ENCODE measurements at places on chromosomes 11 and 22.

DNA sequence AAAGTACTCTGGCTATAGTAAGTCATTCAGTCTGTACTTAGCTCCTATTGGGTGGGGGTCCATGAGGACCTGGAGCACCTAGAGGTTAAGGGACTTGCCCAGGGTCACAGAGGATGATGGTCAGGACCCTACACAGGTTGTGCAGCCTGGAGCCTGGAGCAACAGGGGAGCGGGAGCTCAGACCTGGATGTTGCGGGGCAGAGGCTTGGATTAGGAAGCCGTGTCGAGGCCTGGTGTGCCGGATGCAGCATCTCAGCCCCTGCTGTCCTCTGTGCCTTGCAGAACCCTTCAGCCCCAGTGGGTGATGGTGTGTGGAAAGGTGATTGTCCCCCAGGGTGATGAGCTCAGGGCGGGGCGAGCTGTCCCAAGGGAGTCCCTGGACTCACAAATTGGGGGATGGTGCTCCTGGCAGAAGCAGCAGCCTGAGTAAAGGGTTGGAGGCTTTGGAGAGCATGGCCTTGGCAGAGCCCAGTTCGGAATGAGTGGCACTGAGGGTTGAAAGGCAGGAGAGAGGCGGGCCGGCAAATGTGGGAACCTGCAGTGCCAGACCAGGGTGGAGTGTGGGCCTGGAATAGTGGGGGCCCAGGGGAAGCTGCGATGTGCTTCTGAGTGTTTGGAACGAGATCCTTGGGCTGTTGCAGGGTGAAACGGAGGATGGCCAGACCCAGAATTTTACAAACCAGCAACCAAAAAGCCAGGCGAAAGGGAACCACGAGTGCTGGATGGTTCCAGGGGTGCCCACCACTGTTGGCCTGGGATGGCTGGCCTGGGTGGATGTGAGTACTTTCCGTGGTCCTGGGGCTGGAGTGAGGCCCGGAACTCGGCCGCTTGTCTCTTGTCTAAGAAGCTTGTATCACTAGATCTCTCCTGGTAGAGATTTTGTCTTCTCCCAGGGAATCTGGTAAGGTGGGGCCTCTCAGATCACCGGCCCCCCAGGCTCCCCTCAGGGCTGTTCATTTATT, 2.9 kb downstream of the TPCN2 start:
- DNase-seq, result no peak

DNA sequence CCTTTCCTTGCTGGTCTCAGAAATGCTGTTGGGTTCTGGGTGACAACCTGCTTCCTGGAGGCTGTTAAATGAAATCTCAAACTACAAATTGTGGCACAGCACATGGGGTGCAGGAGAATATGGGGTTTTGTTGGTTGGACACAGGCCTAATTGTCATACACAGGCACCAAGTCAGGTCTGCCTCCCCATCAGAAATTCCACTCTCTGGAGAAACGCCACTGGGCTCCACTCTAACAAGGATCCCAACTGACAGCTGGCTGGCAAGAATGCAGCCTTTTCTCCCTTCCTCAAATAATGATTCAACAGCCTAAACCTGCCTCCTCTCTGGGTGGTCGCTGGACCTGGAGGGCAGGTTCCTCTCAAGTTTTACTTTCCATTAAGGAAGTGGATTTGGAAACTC, 177.8 kb upstream of the NARS2 start:
- no peak for DNase-seq

DNA sequence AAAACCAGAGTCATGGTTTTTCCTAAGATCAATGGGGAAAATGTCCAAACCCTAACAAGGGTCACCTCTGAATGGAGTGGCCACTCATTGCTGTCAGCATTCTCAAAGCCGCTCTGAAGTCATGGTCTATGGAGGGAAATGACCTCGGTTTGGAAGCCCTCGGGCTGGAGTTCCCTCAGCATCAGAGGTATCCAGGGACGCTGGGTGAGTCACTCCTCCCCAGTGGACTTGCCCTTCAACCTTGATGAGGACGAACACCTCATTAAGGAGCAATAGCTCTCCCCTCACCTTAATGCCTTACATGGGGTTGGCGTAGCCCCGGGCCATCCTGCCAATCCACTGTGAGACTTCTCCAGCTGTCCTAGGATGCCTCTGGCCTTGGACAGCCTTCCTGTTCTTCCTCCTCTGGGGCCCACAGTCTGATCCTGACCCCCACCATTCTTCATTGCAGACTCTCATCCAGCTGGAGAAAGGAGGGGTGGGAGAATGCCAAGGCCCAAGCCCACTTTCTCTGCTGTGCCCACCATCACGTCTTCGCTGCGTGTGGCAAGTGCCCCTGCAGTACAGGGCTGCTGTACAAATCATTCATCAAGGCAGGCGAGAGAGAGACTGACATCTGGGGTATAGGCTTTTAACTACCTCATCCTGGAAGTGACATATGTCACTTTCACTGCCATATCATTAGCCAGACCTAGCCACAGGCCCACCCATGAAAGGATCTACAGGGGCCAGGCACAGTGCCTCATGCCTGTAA, 25.4 kb upstream of the MYH9 start:
- no peak for DNase-seq

DNA sequence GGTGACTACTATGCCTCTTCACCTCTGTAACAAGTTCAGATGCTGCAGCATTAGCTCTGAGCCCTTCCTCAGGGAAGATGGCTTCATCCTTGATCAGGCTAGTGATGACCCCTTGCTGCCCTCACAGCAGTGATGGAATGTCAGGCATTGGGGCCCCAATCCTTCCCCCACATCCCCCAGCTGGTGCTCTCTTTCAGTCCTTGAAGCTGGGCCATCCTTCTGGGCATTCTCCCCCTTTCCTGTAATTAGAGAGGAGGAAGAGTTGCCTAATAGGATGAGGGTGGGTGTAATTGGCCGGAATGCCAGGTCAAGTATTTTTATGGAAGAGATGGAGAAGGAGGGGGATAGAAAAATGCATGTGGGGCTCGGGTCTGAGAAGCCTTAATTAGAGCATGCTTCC, 62.6 kb downstream of the TRAF6 start:
- no peak for DNase-seq

DNA sequence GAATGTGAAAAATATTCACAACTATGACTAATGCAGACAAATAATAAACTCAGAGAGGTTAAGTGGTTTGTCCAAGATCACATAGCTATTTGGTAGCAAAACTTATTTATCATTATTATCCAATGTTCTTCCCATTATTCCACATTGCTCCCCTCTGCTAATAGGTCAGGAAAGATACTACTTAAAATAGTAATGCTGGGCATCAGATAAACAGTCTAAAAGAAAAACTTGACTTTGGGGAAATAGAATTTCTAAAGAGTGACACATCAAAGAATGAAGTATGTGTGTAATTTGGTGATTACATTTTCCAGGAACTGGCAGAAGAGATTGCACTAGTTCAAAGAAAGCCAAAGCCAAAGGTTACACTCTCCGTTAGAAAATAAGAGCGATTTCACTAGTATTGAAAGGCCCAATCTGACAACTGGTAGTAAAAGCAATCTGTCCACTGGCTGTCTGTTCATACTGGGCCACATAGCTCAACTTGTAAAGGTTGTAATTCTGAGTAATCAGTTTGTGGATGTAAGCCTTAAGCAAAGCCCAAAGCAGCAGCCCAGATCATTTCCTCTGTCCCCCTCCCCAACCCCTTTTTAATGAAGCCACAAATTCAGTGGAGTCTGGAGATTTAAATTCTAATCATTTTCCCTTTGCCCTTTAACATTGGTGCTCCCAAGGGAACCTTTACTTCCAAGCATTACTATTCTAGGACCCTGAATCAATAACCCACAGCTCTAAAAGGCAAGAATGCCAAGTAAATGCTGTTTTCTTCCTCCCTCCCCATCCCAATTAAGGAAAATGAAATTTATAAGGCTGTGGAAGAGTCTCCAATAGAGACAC, 283.5 kb downstream of the TTC28 start:
- no peak for DNase-seq

GRCh38 chr11:131907371-131907770, 537.0 kb downstream of the NTM start:
- no peak for DNase-seq

DNA sequence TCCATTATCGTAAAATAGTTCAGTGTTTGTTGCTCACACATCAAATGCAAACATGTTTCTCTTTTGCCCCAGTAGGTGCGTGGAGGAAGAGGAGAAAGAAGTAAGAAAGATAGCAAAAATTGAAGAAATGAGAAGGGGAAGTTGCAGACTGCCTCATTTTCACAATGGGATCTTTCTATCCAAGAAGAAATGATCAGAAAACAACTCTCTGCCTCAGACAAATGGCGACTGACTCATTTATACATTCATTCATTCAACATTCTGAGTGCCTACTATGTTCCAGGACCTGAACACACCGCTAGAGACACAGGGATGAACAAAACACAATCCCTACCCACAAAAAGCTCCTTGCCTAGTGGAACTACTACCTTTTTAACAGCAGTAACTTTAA, 367 bp downstream of the HPS5 start:
- DNase-seq, result no peak

- no peak for DNase-seq
Measured at GRCh38 chr11:104075706-104076105, 39.3 kb downstream of the DDI1 start.

DNA sequence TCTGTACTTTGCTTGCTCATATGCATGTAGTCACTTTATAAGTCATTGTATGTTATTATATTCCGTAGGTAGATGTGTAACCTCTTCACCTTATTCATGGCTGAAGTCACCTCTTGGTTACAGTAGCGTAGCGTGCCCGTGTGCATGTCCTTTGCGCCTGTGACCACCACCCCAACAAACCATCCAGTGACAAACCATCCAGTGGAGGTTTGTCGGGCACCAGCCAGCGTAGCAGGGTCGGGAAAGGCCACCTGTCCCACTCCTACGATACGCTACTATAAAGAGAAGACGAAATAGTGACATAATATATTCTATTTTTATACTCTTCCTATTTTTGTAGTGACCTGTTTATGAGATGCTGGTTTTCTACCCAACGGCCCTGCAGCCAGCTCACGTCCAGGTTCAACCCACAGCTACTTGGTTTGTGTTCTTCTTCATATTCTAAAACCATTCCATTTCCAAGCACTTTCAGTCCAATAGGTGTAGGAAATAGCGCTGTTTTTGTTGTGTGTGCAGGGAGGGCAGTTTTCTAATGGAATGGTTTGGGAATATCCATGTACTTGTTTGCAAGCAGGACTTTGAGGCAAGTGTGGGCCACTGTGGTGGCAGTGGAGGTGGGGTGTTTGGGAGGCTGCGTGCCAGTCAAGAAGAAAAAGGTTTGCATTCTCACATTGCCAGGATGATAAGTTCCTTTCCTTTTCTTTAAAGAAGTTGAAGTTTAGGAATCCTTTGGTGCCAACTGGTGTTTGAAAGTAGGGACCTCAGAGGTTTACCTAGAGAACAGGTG, 11.1 kb downstream of the CCND1 start:
- DNase-seq, result no peak

DNA sequence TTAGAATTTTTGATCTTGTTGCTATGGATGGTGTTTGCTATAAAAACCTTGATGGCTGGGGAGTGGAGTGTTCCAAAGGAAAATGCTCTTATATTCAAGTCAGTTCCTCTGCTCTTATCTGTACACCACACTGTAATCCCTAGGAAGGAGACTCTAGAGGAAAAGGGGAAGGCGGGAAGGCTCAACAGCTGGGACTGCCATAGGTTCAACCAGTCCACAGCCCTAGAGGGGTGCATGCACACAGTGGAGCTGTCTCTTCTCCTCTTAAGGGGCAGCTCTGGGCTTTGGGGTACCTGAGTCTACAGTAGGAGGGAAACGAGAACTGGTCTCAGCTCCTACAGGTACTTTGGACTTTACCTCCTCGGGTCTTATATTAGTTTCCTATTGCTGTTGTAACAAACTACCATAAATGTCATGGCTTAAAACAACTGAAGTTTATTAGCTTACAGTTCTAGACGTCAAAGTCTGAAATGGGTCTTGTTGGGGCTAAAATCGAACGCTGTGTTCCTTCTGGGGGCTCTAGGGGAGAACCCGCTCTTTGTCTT, 77.2 kb upstream of the ZBED5 start:
- no peak for DNase-seq

DNA sequence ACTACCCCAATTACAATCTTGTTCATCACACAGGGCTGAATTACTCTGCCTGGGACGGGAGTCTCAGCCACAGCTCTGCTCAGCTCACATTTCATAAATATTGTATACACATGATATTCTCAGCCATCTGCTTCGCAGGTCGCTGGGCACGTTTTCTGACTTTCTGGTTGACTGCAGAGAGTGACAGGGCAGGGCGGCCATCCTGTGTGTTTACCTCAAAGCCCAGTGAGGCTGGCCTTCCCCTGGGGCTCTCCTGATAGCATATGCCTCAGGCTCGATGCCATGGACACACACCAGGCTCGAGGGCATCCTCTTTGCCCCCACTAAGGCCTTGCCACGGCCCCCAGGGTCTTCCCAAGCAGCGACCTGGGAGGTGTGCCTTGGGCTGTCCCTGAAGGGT, 345.0 kb downstream of the CADM1 start:
- DNase-seq, result no peak

- DNase-seq, result no peak
Measured at GRCh38 chr11:103659743-103660142, 376.7 kb upstream of the DDI1 start.

DNA sequence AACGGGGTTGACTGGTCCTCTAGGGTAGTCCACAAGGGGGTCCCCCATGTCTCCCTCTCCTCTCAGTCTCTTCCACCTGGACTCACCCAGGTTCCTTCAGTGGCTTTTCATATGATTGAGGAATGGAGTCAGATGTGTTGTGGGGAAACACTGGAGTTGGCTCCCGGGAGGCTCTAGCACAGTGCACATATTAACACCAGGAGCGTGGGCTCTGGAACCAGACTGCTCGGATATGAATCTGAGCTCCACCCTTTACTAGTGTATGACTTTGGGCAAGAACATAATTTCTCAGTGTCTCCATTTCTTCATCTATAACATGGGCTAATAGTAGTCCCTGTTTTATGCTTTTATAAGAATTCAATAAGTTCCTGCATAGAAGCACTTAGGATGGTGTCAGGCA, 157.0 kb downstream of the GRIK4 start:
- DNase-seq, result no peak

- no peak for DNase-seq
Measured at GRCh38 chr11:126336138-126336541, 19.3 kb upstream of the ST3GAL4 start.

DNA sequence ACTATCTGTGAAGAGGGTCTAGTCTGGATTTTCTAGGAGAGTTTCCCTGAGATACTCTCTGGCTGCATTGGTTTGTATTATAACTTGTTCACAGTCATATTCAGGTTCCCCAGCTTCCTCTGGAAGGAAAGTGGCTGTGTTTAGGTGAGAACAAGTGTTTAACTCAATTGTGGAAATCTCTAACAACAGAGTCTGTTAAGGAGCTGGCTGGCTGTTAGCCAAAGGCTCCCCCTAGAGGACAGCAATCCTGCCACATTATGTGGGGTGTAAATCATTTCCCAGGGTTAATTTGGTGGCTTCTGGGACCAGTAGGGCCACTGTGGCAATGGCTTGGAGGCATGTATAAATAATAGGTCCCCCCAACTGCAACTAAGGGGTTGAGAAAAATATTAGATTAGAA, 18.4 kb downstream of the MS4A6E start:
- DNase-seq, result no peak

- DNase-seq, result no peak
Measured at GRCh38 chr11:46105134-46105628, 16.1 kb downstream of the PHF21A start.

Measured in cortex of kidney (tissue), 1 donor.